DND-41 (cell line): ENCODE measurements at places on chromosomes 2 and 18.
A peak's percentile ranks its signal among the peaks of the same experiment; 100 is the strongest.

DNA sequence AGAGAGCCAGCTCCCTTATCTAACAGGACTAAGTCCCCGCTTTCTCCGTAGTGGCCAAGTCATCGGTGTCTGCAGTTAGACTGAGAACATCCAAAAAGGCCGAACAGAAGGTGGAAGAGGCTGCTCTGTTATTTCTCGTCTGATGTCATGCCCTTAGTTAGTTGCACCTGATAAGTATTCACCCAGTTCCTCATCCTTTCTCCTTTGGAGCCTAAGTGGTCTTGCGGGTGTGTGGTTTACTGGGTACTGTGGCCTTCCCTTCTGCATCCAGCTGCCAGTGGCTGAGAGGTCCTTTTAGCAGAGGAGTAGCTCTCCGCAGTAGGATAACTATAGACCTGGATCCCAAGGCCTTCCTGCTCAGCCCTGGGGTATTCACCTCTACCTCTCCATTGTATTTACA lies 211.6 kb downstream of the BCL2 start:
- H3K36me3 ChIP-seq, result no peaks in the 10 kb centered on the region
- H3K27me3 ChIP-seq, result no peaks in the 10 kb centered on the region
- peak overlapping the region; percentile 26; the same call in 1 of the 2 replicates for H3K27ac ChIP-seq
- H3K4me3 ChIP-seq, result no peak overlapping the region
- DNase-seq, result no peak
- H3K4me1 ChIP-seq, result peaks cover 47% of the 10 kb centered on the region

- no peak overlapping the region for H3K27ac ChIP-seq
- H3K4me3 ChIP-seq, result no peak overlapping the region
- peaks cover 99% of the 10 kb centered on the region for H3K36me3 ChIP-seq
- no peak for DNase-seq
Measured at GRCh38 chr2:20282916-20283592, 58.1 kb upstream of the SDC1 start.

DNA sequence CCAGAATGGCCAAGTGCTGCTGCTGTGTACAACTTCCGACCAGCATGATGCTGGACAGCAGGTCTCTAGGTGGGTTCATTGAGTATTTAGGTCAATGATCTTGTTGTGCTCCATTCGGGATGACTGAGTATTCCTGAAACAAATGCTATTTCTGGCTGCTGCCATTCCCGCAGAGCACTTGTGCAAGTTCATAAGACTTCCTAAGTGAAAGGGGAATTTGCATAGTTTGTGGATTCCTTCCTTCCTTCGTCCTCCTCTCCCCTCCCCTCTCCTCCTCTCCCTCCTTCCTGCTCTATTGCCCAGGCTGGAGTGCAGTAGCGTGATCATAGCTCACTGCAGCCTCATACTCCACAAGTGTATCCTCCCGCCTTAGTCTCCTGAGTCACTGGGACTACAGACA lies 40.4 kb downstream of the LDLRAD4 start:
- no peaks in the 10 kb centered on the region for H3K27me3 ChIP-seq
- H3K4me1 ChIP-seq, result no peaks in the 10 kb centered on the region
- DNase-seq, result no peak

DNA sequence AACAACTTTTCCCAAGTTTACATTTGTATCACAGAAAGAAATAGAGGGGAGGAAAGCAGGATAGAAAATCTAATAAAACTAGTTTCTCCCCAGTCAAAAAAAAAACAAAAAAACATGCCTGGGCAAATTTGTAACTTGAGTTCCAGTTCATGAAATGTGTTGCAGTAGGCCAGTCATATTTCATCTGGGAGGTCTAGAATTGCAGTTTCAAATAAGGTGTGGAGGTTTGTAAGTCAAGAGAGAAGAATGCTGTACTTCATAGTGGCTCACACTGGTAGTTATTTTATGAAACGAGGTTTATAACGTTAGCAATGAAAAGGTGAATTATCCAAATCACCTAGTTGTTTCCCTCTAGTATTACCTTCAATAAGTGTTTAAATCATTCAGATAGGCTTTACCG lies 1313.9 kb upstream of the SLC39A10 start:
- DNase-seq, result no peak
- no peaks in the 10 kb centered on the region for H3K4me1 ChIP-seq
- H3K27me3 ChIP-seq, result no peaks in the 10 kb centered on the region
- H3K27ac ChIP-seq, result no peak overlapping the region

- H3K36me3 ChIP-seq, result peaks cover 44% of the 10 kb centered on the region
- DNase-seq, result no peak
- no peak overlapping the region for H3K27ac ChIP-seq
- no peaks in the 10 kb centered on the region for H3K4me1 ChIP-seq
Measured at GRCh38 chr2:238095143-238095542, 5.0 kb upstream of the ESPNL start.

- H3K4me1 ChIP-seq, result 0 out of 2 replicates have a peak, but pooled peaks cover 7% of the 10 kb centered on the region
- H3K27me3 ChIP-seq, result no peaks in the 10 kb centered on the region
- DNase-seq, result no peak
- H3K27ac ChIP-seq, result no peak overlapping the region
- H3K36me3 ChIP-seq, result no peaks in the 10 kb centered on the region
Measured at GRCh38 chr2:69979902-69980807, 18.7 kb upstream of the ASPRV1 start.

DNA sequence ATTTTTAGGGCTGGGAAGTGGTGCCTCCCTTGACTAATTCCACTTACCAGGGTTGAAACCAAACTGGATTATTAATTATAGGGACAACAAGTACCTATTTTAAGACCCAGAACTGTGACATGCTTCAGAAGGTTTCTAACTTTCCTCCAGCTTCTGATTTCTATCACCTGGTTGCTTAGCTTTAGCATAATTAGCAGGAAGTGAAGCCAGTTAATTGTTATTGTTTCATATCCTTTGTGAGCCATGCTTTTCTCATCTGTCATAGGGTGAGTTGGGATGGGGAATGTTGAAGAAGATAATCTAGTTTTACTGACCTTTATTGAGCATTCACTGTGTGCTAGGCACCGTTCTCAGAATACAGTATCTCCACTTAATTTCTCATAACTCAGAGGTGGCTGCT lies 3.2 kb downstream of the YPEL5 start:
- DNase-seq, result no peak
- peaks cover 15% of the 10 kb centered on the region for H3K4me1 ChIP-seq
- H3K27me3 ChIP-seq, result no peaks in the 10 kb centered on the region
- no peaks in the 10 kb centered on the region for H3K36me3 ChIP-seq
- no peak overlapping the region for H3K27ac ChIP-seq

GRCh38 chr2:185899366-185899765 lies 160.8 kb downstream of the FSIP2 start:
- no peaks in the 10 kb centered on the region for H3K36me3 ChIP-seq
- no peaks in the 10 kb centered on the region for H3K27me3 ChIP-seq
- DNase-seq, result no peak
- H3K4me1 ChIP-seq, result no peaks in the 10 kb centered on the region
- no peak overlapping the region for H3K4me3 ChIP-seq
- no peak overlapping the region for H3K27ac ChIP-seq

DNA sequence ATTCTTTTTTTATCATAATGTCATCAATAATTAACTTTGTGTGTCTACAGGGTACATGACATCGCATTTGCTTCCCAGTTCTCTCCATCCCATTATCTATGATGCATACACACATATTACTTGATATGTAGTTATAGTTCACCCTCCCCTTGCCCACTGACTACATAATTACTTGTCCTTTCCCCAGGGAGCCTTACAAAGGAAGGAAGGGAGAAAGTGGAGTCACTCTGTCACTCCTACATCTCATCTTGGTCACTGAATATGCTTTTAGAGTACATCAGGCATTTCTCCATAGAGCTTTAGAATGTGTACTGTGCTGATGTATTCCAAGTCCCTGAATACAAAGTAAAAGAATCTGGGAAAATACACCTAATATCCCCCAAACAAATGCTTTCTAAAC lies 6.0 kb upstream of the DTNA start:
- no peaks in the 10 kb centered on the region for H3K36me3 ChIP-seq
- no peak overlapping the region for H3K4me3 ChIP-seq
- peaks cover 4% of the 10 kb centered on the region for H3K27me3 ChIP-seq
- H3K27ac ChIP-seq, result no peak overlapping the region

- DNase-seq, result no peak
- H3K27me3 ChIP-seq, result no peaks in the 10 kb centered on the region
- no peak overlapping the region for H3K27ac ChIP-seq
- no peaks in the 10 kb centered on the region for H3K36me3 ChIP-seq
- no peaks in the 10 kb centered on the region for H3K4me1 ChIP-seq
Measured at GRCh38 chr2:166675553-166675952, 181.5 kb upstream of the SCN7A start.

DNA sequence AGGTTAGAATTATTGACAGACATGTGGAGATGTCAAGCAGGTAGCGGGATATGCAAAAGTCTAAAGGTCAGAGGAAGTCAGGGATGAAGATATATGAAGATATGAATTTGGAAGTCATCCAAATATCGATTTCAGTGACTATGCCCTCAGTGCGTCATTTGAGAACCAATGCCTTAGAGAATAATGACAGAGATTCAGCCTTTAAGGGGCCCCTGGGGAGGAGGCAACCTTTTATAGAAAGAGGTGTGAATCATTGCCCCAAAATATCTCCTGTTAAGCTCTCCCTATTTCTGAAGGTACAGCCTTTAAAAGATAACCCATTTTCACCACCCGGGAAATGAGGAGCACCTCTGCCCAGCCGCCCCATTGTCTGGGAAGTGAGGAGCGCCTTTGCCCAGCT lies 223.4 kb downstream of the NCKAP5 start:
- H3K27ac ChIP-seq, result no peak overlapping the region
- H3K4me3 ChIP-seq, result no peak overlapping the region
- no peaks in the 10 kb centered on the region for H3K4me1 ChIP-seq
- no peak for DNase-seq

DNA sequence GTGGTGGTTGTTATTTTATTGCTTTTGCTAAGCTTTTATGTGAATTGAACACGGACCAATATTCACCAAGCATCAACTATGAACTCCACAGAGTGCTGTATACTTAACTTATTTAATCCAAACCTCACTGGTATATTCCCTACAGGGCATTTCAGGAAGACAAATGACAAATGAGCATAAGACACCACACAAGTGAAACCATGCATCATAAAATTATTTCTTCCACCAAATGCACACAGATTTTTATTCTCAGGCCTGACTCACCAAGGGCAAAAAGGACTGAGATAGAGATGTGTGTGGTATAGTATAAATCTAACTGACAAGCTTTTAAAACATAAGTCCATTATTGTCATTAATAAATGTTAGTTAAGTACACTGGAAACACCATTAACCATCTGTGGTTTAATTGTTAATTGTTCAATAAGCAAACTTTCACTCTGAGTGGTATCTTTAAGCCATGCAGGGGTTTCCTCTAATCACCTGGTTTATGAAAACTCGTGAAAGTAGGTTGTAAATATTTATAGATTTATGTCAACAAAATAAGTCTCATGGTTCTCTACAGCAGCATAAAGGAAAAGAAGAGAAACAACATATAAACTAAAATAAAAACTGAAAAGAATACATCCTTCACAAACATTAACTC lies 77.6 kb upstream of the CRIM1 start:
- no peaks in the 10 kb centered on the region for H3K36me3 ChIP-seq
- no peaks in the 10 kb centered on the region for H3K27me3 ChIP-seq
- no peaks in the 10 kb centered on the region for H3K4me1 ChIP-seq
- DNase-seq, result no peak
- H3K27ac ChIP-seq, result no peak overlapping the region

GRCh38 chr18:78979730-78980278 lies at the start of gene SALL3:
Gene SALL3, plus strand, starts transcription at chr18:78979818. Its CDS starts 457 bp downstream, at chr18:78980275.
- H3K27ac ChIP-seq, result no peak within 1 kb of the TSS
- H3K36me3 ChIP-seq, result no peaks in the 10 kb centered on the region
- no peak for DNase-seq
- H3K4me3 ChIP-seq, result no peak within 1 kb of the TSS
- H3K4me1 ChIP-seq, result no peaks in the 10 kb centered on the region
- no peaks in the 10 kb centered on the region for H3K27me3 ChIP-seq

DNA sequence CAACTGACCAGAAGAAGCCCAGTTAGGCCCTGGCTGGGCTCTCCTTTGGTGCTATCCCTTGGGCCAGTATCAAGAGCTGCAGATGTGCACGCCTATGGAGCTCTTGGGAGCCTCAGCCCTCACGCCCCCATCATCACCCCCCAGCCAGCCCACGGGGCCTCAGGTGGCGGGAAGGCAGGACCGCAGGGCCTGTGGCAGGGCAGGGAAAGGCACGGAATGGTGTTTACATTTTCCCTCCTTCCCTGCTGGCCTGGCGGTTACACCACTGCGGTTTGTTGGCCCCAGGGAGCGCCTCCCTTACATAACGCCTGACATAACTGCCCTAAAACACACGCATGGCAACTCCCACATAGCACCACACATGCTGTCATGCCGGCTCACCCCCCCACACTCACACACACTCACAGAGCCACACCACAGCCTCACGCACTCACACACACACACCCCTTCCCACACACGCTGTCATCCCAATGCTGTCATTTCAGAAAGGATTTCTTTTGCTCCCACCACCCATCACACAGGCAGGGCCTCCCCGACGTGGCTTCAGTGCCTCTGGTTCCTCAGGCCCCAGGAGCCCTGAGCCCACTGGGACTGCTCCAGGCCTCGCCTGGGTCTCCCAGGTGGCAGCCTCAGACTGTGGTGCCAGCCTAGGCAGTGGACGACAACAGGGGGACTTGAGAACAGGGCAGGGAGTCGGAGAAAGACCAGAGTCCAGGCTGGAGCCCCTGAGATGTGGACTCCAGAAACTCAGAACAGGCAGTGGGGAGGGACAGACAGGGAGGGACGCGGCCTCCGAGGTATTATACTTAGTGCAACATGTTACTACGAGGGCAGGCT lies 15.7 kb downstream of the ZFP36L2 start:
- no peak overlapping the region for H3K4me3 ChIP-seq
- H3K27me3 ChIP-seq, result no peaks in the 10 kb centered on the region
- peak overlapping the region; percentile 41 for H3K27ac ChIP-seq
- peaks cover 4% of the 10 kb centered on the region; the same call in 1 of the 2 replicates for H3K4me1 ChIP-seq

DNA sequence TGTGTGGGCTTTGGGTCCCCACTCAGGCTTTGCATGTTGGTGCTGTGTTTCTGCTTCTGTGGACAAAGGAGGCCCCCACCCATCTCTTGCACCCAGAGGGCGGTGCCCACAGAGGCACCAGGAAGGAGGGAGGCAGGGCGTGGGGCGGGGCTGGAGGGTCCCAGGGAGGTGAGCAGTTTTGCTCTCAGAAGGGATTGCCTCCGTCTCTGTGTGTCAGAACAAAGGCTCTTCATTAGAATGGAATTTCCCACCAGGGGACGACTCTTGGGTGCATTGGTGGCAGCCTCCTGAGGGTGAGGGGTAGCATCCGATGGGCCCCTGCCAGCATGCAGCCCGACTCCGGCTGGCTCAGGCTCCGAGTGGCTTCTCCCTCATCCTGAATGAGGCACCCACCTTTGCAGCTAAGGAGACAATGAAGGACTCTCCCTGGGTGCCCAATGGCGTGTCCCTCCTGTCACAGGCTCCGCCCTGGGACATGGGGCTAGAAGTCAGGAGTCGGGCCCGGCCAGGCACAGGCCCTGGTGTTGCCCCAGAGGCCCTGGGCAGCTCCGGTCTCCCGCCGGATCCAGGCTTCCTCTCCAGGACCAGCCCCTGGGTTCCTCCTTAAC lies 7.0 kb upstream of the ERFE start:
- H3K4me3 ChIP-seq, result no peak overlapping the region
- no peaks in the 10 kb centered on the region for H3K27me3 ChIP-seq
- no peaks in the 10 kb centered on the region for H3K36me3 ChIP-seq

GRCh38 chr2:60303680-60304079 lies 249.8 kb downstream of the BCL11A start:
- DNase-seq, result no peak
- no peak overlapping the region for H3K4me3 ChIP-seq
